ENCODE measurements at places on chromosomes 13 and 19.

- peak; percentile 4 for DNase-seq
Observed at GRCh38 chr13:76667551-76667950, 218.7 kb downstream of the KCTD12 start.

DNA sequence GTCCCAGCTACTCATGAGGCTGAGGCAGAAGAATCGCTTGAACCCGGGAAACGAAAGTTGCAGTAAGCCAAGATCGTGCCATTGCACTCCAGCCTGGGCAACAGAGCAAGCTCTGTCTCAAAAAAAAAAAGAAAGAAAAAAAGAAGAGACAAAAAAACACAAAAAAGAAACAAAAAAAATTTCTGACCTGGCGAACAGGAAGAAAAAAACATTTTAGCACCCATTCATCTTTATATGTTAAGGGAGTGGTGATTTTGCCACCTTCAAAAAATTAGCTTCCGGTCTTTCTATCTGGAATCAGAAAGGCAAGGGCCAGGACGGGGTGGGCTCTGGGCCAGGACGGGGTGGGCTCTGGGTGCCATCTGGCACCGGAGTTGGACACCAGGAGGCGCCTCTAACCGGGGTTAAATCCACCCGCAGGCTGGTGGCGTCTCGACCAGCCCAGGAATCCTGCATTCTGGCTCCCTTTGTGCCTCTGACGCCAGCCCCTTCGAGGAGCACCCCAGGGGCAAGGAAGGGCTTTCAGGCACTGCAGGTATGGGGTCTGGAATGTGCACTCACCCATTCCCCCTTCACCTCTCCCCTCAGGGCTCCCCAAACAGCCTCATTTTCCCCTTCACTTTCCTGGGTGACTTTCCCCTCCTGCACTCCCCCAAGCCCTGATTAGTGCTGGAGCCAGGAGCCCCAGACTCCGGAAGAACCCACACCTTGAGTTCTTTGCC is 10.4 kb upstream of the ZSWIM4 start:
- DNase-seq = peak; percentile 66

DNA sequence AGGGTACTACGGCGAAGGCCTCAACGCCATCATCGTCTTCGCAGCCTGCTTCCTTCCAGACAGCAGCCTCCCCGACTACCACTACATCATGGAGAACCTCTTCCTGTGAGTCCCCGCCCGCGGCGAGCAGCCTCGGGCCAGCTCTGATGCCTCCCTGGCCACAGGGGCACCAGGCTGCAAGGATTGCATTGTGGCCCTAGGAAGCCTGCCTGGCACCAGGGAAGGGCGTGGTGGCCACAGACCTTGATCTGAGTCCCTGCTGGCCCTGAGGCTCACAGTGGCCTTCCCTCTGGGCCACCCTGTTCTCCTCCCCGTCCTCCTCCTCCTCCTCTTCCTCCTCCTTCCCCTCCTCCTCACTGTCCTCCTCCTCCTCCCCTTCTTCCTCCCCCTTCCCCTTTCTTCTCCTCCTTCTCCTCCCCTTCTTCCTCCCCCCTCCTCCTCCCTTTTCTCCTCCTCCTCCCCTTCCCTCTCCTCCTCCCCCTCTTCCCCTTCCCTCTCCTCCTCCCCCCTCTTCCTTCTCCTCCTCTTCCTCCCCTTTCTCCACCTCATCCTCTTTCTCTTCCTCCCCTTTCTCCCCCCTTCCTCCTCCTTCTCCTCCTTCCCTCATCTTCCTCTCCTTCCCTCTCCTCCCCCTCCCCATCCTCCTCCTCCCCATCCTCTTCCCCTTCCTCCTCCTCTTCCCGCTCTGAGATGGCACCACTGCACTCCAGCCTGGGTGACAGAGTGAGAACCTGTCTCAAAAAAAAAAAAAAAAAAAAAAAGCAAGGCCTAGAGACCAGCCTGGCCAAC is 24.4 kb upstream of the NMRK2 start:
- no peak for DNase-seq

- no peak for DNase-seq
Observed at GRCh38 chr19:53659292-53659691, 27.5 kb downstream of the DPRX start.

GRCh38 chr19:51417810-51418157 is 342 bp upstream of the SIGLEC10 start:
- DNase-seq = no peak

- DNase-seq = no peak
Observed at GRCh38 chr19:15283141-15283883, 49.0 kb downstream of the BRD4 start.

DNA sequence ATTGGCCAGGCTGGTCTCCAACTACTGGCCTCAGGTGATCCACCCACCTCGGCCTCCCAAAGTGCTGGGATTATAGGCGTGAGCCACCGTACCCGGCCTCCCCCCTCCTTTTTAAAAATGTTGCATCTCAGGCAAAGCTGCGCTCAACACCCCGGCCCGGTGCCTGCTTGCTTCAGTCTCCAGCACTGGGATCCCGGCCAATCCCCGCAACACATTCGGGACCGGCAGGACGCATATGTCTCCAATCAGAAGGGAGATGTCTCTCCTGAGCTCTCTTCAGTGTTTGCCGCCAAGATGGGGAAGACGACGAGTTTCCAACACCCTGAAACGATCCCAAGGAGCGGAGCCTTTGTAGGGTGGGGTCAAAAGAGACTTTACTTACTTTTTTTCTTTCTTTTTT is 16.1 kb downstream of the GNG7 start:
- DNase-seq = no peak

DNA sequence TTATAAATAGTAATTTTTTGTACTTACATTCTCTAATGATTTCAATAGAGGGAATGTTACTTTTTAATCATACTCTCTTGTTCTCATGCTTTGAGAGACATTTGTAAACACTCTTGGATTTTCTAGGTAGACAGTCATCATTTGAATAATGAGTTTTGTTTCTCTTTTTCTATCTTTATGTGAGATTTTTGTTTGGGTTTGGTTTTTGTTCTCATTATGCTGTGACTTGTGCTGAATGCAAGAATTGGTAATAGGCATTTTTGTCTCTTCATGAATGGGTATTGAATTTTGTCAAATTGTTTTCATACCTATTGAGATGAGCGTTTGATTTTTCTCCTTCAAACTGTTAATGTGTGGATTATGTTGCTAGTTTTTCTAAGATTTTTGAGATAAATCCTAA is 56.8 kb upstream of the GPR183 start:
- DNase-seq = no peak

DNA sequence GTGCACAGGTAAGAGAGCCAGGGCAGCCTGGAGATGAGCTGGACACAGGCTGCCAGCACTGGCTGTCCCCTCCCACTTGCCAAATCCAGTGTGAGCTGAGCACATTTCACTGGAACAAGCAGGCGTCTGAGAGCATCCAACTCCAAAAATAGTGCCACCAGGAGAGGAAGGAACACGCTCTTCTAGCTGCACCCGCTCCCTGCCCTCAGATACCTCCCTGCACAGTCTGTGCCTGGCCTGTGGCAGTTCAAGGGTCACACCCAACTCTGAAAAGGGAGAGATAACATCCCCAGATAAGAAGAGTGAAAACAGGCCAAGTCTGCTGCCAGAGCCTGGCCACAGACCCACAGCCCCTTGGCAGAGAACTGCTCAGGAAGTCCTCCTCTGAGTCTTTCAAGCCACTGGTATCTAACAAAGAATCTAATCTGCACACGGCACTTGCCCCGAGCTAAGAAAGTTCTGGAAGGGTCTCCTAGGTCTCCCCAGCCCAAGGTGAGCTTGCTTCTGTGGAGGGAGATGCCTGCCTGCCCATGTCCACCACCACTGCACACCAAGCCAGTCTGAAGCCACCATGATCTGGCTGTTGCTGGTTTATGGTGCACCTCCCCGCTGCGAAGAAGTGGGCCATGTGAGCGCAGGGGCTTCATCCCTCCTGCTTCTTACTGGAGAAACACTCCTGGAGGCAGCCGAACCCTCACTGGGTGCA is 14.7 kb downstream of the ELL start:
- peak; percentile 62 for DNase-seq

DNA sequence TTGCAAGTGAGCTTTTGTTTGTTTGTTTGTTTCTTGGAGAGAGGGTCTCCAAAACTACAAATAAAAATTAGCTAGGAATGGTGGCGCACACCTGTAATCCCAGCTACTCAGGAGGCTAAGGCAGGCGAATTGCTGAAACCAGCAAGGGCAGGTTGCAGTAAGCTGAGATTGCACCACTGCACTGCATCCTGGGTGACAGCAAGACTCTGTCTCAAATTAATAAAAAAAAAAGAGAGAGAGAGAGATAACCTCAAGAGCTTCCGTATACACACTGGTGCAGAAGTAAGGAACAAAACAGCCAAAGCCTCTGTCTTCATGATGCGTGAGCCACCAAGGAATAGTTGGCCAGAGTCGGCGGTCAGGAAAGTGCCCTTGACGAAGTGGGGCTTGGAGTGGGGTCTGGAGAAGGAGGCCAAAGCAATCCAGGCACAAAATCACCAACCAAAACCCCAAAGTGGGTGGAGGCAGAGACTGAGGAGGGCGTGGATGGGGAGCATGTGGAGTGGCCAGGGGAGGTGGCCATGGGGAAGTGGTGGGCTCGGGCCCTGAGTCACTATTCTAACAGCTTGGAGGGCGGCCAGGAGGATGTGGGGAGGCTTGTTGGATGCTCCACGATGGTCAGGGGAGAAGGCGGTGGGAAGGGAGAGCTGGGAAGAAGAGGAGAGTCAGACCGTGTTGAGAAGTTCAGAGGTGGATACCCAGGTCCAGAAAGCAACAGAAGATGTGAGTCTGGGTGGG is 21.2 kb upstream of the TOMM40 start:
- DNase-seq = no peak

DNA sequence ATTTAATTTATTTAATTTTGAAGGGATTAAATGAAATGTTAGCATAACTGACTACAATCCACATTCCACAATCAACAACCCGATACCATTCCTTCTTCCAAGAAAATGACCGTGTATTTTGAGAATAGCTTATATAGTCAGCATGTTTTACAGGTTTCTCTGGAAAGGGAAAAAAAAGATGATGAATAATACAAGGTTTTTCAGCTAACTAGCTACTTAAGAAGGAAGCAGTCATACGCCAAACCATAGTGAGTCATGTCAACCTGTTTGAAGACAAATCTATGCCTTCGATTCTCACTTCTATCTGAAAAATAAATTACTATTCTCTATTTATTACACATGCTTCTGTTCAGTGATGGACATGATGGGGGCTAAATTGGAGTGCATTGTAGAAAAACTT is 258.6 kb downstream of the EFNB2 start:
- DNase-seq = no peak

- no peak for DNase-seq
Observed at GRCh38 chr13:24328145-24328544, 18.8 kb downstream of the C1QTNF9 start.

DNA sequence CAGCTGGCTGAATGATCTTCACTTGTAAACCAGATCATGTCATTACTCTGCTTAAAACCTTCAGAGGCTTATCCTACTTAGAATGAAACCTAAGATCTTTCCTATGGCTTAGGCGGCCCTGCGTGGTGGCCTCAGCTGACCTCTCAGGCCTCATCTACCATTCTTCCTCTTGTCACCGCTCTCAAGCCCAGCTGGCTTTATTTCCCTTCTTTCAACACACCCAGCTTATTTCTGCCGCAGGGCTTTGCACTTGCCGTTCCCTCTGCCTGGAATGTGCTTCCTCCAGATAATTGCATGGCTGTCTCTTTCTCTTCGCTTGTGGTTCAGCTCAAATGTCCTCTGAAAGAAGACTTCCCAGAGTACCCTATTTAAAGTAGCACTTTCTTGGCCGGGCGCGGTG is 3.6 kb upstream of the ASF1B start:
- no peak for DNase-seq

DNA sequence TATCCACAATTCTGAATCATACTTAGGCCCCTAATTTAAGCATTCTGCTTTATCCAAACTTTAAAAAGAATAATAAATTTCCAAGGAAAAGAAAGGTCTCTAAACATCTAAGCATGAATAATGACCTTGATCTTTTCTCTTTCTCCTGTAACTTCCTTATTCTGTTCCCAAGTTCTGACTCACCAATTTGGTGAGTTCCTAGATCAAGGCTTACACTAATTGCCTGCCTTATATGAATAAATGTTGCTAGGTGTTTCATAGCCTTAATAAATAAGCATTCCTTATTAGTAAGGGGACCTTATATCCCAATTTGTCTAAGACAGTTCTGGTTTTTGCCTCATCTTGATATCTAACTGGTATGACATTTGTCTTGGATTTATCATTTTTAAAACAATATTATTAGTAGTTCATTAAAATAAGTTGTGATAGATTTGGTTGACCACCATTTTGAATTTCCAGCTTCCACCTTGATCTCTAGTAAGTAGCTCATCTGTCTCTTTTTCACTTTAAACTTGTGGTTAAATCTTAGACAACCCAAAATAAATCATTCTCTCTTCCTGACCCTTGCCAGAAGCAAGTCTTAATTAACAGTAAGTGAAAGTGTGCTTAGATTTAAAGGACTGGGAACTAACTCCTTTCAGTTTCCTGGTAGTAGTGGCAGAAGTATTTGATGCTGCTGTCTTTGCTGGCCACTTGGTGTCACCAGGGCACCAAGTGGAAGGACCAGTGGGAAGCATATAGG is 121.2 kb upstream of the MLNR start:
- DNase-seq = no peak

- DNase-seq = peak; percentile 19
Observed at GRCh38 chr19:495402-496111, 729 bp upstream of the MADCAM1 start.

DNA sequence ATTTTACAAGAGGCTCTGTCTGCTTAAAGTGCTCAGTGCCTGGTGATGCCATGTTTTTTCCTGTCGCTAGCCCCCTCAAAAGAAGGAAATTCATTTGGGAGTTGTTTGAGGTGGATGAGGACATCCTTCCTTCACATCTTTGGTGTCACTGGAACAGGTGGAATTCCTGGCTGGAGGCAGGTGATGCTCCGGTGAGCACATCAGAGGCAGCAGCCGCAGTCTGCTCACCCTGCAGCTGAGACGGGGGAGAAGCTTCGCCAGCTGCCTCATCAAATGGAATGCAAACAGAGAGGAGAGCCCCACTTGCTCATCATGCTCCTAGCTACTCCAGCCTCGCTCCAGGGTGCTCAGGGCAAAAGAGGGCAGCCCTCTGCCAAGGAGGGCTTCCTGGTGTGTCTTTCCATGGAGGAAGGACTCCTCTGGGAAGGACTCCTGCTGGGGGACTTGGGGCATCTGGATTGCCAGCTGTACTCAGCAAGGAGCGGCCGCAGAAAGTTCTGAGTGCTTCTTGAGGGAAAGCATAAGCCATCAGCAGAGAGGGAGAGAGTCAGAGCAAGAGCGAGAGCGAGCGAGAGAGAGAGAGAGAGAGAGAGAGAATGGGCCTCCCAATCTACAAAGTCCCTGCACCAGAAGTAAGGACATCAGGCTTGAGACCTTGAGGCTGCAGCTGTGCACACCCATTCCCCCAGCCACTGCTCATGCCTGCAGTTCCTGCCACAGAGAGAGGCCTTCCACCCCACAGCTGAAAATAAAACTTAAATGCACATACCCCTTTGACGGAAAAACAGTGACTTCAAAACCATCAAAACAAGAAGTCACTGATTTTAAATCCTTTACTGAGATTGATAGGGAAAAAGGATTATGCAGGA is 74.3 kb upstream of the UBL3 start:
- DNase-seq = no peak
